ENCODE measurements at places on chromosomes 6 and 20.

DNA sequence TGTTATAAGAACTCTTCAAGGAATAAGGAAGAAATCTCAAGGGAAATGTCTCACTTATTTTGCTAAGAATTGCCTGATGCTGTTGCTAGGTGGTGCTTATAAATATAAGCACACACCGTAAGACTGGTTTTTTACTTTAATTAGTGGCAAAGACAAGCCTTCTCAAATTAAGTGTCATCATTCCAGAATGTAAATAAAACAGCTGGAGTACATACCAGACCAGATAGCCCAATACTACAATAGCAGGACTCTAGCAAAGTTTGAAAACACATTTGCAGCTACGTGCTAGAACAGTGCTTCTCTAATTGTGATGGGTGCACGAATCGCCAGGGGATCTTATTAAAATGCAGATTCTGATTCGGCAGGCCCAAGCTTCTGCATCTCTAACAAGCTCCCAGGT is 6.8 kb downstream of the CNKSR3 start:
- DNase-seq, result no peak

GRCh38 chr6:38262609-38263008 is 377.1 kb downstream of the BTBD9 start:
- no peak for DNase-seq

DNA sequence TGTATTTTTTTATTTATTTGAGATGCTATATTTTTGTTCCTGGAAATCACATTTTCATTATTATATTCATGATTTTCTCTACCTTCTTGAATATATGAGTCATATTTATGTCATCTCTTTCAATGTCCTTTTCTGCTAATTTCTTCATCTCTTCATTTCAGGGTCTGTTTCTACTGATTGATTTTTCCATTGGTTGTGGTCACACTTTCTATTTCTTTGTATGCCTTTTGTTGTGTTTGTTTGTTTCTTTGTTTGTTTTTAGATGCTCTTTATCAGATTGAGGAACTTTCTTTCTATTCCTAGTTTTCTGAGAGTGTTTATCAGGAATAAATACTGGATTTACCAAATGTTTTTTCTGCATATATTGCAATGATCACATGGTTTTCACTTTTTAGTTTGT is 16.9 kb upstream of the MDFI start:
- DNase-seq, result no peak

- DNase-seq, result no peak
Measured at GRCh38 chr20:53040693-53041589, 68.8 kb downstream of the TSHZ2 start.

DNA sequence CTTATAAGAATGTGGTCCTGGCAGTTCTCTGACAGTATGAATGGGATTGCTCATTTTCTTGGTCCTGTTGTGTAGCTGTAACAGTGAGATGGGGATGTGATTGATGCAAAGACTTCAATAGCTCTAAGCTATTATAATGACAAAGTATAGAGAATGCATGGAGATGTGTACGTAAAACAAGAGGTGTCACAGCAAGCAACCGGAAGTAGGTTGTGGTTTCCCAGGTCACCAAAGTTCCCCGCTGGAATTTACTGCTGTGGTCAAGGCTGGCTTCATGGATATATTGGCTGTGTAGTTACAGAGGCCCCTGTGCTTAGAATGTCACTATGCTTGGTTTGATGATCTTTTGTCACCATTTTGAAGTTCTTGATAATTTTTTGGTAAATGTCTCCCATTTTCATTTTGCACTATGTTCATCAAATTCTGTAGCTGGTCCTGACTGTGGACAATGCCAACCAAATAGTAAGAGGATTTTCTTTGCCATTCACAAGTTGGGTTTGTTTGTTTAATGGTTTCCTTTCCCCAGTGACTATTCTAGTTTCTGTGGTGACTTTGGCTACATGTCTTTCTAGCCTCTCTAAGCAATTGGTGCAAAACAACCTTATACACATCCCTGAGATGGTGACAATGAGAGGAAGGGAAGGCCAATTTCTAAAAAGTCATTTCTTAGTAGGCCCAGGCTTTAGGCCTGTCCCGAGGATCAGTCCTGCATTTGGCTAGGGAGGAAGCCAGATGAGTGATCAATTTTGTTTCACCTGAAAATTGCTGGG is 10.5 kb downstream of the DNAH8 start:
- no peak for DNase-seq

- no peak for DNase-seq
Measured at GRCh38 chr6:168301648-168302398, 17.8 kb downstream of the DACT2 start.

DNA sequence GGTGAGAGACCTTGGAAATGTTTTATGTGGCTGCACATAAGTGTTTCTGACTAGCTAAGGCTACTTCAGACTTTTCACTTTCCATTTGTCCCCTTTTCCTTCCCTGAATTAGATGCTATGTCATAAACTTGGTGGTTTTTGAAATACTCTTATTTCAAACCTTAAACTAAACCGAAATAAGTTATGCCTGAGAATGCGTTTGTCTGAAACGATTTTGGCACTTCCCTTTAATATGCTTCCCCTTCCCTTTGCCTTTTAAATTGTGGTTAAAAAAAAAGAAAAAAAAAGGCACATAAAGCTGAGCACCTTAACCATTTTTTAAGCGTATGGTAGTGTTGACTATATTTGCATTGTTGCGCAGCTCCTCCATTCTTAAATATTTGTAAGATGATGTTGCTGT is 14.3 kb downstream of the ZNF451 start:
- DNase-seq, result no peak

GRCh38 chr6:96841345-96841744 is 4.1 kb upstream of the GPR63 start:
- DNase-seq, result no peak

GRCh38 chr6:71446470-71446869 is 157.9 kb downstream of the OGFRL1 start:
- DNase-seq, result no peak

- DNase-seq, result no peak
Measured at GRCh38 chr20:5835871-5836270, 85.7 kb downstream of the SHLD1 start.

- DNase-seq, result no peak
Measured at GRCh38 chr6:134457941-134458340, 140.0 kb upstream of the SGK1 start.

- DNase-seq, result no peak
Measured at GRCh38 chr6:89999945-90000825, 105.9 kb downstream of the GJA10 start.

DNA sequence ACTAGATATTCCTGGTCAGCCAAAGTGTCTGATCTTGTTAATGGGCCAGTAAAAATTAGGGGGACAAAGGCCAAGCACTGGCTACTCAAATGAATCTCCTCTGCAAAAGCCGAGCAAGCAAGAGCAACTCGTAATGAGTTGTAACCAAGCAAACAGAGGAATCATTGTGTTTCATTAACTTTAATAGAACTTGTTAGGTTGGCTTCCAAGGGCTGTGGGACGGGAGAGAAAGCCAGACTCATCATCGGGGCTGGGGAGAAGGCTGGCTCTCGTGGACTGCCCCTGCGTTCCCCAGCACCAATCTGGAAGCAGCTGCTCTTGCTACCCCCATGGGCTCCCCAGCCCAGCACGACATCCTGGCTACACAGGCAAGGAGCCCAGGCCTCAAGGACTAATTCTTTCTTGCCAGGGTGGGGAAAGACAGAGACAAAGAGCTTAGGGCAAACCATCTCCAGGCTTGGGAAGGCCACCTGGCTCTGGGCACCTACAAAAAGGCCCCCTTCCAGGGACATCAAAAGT is 10.5 kb upstream of the SCUBE3 start:
- DNase-seq, result no peak

Data from CMK (cell line).